ENCODE measurements at places on chromosomes 5 and 9.

DNA sequence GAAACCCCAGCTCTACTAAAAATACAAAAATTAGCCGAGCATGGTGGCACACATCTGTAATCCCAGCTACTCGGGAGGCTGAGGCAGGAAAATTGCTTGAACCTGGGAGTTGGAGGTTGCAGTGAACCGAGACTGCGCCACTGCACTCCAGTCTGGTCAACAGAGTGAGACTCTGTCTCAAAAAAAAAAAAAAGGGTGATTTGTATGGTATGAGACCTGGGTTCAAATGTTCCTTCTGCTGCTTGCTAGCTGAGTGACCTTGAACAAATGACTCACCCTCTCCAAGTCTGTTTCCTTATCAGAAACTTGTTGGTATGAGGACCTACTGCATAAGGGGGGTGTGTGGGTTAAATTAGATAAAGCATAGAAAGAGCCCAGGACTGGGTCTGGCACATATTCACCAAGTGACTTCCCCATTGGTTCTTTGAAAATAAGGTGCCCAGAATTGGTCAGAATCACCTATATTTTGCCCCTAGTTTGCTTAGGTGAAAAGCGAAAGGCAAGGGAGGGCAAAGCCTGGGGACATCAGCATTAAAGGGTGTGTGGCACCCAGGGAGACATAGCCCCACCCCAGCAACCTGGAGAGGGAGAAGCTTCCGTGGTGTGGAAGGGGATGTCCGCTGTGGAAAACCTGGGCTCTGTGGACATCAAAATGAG is 9.9 kb downstream of the SLC25A25 start:
- no peak for DNase-seq

GRCh38 chr9:89606624-89607311 is 2.0 kb downstream of the GADD45G start:
- no peak for DNase-seq

- DNase-seq, result no peak
Measured at GRCh38 chr9:92941861-92942260, 5.5 kb upstream of the FGD3 start.

DNA sequence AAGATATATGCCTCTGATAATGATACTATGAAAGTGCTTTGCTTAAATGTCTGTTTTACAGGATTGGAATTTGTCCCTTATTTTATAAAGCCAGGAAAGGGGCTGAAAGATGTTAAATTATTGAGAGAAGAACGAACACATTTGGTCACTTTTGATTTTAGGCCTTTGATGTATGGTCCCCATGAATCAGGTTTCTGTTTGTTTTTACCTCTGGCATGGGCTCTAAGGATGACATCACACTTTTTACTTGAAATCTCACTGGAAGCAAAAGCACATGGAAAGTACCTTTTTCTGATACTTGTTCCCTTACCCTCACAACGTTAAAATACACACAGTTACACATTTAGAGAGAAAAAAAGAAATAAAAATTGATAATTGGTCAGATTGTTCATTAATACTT is 6.9 kb downstream of the OTULIN start:
- no peak for DNase-seq

DNA sequence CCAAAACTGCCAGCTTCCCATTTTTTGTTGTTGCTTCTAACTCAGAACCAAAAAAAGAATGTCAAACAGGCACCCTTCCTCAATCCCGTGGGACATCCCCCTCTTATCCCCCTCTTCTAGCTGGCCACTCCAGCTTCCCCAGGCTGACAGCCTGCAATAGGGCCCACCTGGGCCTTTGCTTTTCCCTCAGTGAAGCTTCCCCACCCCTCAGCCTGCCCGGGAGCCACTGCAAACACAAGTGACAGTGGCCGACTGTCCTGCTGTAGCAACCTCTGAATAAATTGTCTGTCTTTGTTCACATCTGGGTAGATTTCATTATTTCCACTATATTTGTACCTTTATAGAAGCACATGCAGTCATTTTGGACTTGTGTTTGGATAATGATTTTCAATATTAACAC is 245.3 kb downstream of the GADD45G start:
- DNase-seq, result no peak

DNA sequence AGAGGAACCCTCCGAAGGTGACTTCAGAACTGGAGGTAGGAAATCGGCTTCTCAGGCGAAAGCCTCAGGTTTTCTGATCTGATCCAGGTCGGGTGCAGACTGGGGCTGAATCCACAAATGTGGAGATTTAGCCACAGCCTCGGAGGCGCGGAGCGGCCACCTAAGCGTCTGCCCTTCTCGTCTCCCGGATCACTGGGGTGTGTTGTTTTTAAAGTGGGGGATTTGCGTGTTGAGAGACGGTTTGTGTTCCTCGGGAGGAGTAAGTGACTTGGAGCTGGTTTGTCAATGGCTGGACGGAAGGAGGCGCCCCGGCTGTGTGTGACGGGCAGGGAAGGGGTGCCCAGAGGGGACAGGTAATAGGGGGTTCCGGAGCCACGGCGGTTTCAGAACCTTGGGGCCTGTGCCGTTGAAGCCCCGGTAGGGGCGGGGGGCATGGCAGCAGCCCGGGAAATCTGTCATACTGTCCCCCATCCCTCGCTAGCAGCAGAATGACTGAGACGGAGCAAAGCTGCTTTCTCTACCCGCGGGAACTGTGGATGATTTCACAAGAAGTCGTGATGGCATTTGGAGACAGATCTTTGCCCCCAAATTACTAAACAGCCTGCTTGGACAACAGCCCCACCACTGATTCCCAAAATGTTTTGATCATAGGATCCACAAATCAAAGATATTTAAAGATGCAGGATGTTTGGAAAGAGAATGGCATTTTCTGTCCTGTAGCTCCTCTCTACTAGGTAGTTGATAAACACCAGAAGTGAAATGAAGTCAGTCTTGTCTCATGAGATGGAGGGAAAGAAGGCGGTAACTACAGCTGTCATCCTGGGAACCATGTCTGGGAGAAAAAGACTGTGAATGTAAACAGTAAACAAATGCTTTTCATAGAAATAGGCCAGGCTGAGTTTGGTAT is 216.5 kb downstream of the PDZD2 start:
- no peak for DNase-seq

- no peak for DNase-seq
Measured at GRCh38 chr9:71683598-71684235, 84.6 kb downstream of the CEMIP2 start.

GRCh38 chr9:1759771-1760300 is 255.3 kb upstream of the SMARCA2 start:
- DNase-seq, result no peak

DNA sequence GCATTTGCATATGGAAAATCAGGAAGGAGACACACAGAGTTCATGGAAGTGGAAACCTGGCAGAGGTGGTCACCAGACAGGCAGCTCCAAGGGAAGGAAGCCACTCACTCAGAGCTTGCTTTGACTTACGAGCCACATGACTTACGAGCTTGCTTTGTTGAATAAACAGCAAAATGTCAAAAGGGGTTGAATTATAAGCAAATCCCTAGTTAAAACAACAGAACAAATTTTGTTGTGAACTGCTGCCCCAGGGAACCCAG is 164.3 kb downstream of the SYK start:
- no peak for DNase-seq

DNA sequence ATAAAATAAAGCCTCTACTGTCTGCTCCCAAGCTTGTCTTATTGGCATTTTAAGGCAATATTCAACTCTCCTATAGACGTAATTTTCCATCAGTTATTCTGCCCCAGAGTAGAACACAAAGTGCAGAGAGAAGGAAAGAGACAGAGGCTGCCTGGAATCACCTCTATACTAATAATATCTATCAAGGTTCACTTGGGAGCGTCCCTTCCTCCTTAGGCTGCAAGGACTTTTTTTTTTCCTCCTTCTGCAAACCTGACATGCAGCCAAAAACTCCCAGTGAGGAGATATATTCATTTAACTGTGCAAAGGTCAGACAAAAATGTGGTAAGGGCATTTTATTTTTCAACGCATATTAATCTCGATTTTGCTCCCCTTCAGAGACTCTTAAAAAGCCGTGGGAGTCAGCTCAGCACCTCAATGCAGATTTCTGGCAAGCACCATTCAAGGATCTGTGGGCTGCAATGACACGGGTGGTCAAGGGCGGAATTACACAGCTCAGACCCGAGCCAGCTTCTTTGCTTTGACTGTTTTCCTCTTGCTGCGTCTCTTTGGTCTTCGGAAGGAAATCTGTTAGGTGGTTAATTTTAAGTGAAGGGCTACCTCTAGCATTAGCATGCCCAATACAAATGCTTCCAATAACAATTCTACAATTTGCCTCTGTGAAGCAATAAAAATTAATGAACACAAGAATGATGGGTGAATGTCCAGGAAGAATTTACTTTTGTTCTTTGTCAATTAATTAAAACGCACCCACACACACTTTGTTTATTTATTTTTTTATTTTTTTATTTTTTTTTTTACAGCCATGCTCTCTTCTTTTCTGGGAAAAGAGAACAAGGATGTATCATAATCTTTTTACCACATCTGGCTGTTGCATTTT is 587.7 kb upstream of the GRAMD2B start:
- DNase-seq, result no peak

GRCh38 chr9:110928599-110928998 is 109.7 kb downstream of the LPAR1 start:
- no peak for DNase-seq

DNA sequence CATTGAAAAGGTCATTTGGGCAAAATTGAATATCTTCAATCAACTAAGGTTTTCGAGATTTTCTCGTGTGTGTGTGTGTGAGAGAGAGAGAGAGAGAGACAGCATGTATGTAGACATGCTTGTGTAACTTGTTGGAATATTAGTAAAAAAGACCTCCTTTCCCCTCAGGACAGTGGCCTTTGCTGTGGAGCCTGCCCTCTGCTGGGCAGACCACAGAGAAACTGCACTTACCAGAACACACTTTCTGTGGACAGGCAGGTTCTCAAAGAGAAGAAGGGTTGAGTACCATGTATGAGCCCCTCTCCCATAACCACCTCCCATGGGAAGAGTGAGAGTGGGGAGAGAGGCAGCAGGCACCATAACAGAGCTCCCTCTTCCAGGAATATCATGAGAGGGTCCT is 45.6 kb downstream of the CFAP90 start:
- DNase-seq, result no peak

- no peak for DNase-seq
Measured at GRCh38 chr9:124000784-124001457, 10.6 kb upstream of the LHX2 start.

DNA sequence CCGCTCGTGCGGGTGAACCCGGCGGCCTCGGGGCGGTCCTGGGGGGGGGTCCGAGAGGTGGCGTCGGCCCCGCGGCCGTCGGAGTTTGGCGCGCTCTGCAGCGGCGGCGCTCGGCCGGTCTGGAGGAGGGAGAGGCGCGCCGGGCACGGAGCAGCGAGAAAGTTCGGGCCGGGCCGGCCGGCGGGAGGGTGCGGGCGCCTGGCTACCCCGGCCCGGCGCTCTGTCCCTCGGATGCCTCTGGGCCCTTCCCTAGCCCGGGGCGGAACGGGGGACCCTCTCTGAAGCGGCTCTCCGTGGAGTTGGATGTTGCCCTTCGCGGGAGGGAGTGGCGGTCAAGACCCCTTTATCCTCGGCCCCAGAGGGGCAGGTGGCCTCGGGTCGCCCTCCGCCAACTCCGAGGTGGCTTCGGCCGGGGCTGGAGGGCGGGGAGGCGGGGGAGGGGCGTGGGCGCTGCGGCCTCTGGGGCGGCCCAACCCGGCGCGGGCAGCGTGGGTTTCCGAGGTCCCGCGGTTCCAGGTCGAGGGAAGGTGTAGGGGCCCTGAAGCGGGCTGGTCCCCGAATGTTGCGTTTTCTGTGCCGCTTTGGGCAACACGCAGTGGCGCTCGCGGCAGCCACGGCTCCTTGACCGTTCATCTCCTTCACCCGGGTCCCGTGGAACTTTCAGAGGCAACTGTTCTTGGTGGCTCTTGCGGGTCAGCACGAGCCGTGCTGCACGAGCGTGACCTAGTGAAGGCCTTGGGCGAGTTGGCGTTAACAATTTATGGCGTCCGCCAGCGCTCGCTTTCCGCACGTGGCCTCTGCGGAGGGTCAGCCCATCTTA is 290.5 kb downstream of the DOCK8 start:
- DNase-seq, result no peak

Data from activated gamma-delta T cell (primary cell).